ENCODE measurements at places on chromosomes 11 and 22.
A peak's percentile ranks its signal among the peaks of the same experiment; 100 is the strongest.

- DNase-seq: no peak
Measured at GRCh38 chr11:117478126-117478860, 150.6 kb downstream of the CEP164 start.

DNA sequence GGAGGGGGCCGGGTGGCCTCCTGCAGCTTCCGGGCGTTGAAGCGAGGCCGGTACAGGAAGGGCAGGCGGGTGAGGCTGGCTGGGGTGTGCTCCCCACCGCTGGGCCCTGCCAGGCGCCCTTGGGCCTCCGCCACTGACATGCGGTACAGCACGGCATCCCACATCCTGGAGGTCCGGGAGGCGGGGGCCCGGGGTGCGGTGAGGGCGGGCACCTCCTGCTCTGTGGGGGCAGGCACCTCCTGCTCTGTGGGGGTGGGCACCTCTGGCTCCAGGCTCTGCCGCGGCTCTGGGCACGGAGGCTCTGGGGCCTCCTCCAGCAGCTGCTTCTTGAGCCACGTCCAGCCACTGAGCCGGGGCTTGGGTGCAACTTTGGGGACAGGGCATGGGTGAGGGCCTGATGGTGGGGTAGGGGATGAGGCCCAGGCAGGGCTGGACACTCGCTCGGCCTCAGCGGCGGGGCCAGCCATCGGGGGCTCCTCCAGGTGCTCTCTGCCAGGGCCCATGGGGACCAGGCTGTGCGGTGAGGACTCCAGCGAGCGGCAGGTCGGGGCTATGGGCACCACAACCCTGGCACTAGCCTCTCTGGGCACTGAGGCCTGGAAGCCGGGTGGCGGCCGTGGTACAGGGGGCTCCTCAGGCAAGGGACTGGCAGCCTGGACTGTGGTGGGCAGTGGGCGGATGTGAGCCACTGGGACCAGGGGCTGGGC is 2.3 kb downstream of the PRR33 start:
- no peak for DNase-seq

DNA sequence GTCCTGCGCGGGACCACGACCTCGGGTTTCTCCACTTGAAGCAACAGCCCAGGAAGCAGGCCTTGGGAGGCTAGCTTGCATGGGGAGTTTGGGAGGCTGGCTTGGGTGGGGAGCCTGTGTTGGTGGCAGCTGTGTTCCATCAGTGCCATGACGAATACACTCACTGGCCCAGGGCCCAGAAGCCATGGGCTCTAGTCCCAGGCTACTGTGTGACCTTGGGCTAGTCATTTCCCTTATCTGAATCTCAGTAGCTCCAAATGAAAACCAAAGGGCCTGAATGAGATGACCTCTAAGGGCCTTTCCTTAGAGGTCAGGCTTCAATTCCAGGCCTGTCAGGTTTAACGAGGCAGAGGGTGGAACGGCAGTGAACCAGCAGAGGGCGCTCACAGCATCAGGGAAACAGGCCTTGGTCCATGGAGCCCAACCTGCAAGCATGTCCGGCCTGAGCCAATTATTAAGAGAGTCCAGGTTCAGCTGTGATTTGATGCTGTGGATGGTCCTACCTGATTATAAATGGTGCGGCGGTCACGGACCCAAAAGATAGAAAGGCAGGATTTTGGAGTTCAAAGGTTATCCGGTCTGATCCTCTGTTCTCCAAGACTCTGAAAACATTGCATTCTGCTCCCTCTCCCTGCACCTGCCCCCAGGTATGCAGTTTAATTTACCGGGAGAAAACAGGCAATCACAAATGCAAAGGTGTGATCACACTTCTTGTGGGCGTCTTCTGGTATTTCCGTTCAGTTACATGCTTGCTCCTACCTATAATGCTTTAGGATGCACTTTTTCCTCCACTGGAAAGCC is 15.9 kb downstream of the PTPN5 start:
- DNase-seq: peak; percentile 50

- no peak for DNase-seq
Measured at GRCh38 chr22:47596176-47596690, 833.8 kb downstream of the TBC1D22A start.

GRCh38 chr11:72609045-72609444 is 65.2 kb downstream of the PDE2A start:
- DNase-seq: no peak

GRCh38 chr11:15223318-15223717 is 108.6 kb downstream of the INSC start:
- no peak for DNase-seq

- no peak for DNase-seq
Measured at GRCh38 chr11:110438017-110438416, 8.3 kb downstream of the FDX1 start.

DNA sequence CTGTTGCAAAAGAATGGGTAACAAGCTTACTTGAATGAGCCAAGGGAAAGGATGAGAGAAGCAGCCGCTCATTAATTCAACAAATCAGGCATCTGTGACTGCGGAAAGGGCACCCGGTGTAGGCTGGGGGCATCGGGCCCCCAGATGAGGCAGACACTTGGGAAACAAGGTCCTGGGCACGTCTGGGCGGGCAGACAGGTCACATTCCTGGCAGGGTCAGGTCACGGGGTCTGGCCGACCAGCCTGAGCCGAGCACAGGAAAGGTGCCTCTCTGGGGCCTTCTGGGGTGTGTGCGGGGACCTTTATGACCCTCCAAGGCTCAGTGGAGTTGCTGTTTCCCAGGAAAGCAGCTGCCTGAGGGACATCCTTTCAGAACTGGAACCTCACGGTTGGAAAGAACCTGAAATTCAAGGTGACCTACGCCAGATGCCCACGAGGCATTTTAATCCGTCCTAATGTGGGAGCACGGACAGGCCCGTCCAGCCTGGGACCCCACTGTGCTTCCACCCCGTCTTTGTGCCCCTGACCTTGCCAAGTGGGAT is 57.1 kb downstream of the ST14 start:
- DNase-seq: no peak

- no peak for DNase-seq
Measured at GRCh38 chr22:25172153-25172552, 27.5 kb upstream of the CRYBB3 start.

- no peak for DNase-seq
Measured at GRCh38 chr11:87002918-87003317, 34.8 kb upstream of the TMEM135 start.

GRCh38 chr22:20430720-20431510 is 6.7 kb downstream of the SCARF2 start:
- DNase-seq: peak; percentile 53
